Left ventricle myocardium superior (tissue), 1 donor: ENCODE measurements at places on chromosomes 3 and 15. TPM values are rescaled to one million over a fixed set of nuclear protein-coding genes. Genes with fewer than 3 reads are reported as not detected.

DNA sequence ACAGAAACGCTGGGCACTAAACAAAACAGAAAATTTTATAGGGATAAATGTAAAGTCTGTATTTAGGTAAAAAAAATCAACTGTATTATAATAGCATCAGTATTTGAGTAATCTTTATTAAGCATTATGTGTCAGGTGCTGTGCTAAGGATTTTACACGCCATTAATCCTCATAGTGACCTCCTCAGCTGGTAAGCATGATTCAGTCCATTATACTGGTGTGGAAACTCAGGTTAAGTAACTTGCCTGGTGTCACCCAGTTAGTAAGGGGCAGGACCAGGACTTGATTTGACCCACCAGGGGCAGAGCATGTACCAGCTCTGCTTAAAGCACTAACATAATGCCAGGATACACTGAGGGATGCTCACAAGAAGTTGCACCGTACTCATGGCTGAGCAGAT, 4.8 kb downstream of the MYO5C start:
- no peak for DNase-seq

JMJD7 gene
- total RNA-seq: 16.7 TPM

CDCP1 gene
- 0.30 TPM for total RNA-seq

- DNase-seq: no peak
These were observed 212.8 kb downstream of the ADAMTSL3 start for GRCh38 chr15:83866692-83867091.

DNA sequence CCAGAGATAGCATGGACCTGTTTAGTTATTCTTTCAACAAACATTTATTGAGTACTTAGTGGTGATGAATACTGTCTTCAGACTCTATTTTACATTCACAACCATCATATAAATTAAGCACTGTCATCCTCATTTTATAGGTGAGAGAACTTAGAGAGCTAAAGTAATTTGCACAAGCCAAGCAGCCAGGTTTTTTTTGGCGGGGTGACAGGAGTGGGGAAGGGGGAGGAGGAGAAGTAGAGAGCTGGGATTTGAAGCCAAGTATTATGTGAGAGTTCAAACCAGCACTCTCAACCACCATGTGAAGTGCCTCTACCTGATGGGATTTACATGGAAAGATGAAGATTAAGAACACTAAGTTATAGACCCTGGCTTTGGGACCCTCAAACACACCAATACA, 547.4 kb upstream of the IL12A start:
- no peak for DNase-seq

- peak; percentile 39 for DNase-seq
These were observed 28.0 kb upstream of the VGLL4 start for GRCh38 chr3:11671648-11672100.

GRCh38 chr3:69338911-69339310, 47.0 kb downstream of the FRMD4B start:
- no peak for DNase-seq

DNA sequence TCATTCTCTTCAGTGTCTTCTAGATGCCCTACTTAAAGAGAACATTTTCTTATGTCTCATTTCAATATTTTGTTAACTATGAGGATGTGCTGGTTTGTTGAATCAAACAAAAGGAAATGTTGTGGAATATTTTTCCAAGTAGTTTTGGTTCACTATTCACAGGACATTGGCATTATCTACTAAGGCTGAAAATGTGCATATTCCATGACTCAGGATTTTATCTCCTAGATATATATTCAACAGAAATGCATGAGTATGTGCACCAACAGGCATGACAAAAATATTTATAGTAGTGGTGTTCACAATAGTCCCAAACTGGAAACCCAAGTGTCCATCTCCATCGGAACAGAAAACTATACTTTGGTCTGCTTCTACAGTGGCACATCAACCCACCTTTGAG, 16.7 kb upstream of the NR1I2 start:
- DNase-seq: no peak

IGSF11 gene
- total RNA-seq: 1.6 TPM

GRCh38 chr15:81308260-81308659, 15.7 kb downstream of the STARD5 start:
- no peak for DNase-seq

GRCh38 chr3:72240531-72240930, 455.6 kb upstream of the PROK2 start:
- no peak for DNase-seq

DNA sequence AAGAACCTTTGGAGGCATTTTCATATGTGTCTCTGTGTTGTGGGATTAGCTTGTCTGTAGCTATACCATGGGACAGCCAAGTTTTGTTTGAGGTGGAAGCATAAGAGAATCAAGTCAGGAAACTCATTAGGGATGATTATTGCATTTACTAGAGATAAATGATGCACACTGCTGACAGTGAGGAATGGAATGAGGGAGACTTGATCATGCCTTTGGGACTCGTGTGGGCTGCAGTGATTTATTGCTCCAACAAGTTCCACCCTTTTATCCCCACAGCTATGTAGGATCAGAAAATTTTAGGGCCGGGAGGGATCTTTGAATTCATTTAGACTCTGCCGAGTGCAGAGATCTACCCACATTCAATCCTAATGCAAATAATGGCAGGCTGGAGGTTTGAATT, 16.3 kb downstream of the ZNF385D start:
- DNase-seq: no peak

AMIGO3 gene
- total RNA-seq: not detected

DNA sequence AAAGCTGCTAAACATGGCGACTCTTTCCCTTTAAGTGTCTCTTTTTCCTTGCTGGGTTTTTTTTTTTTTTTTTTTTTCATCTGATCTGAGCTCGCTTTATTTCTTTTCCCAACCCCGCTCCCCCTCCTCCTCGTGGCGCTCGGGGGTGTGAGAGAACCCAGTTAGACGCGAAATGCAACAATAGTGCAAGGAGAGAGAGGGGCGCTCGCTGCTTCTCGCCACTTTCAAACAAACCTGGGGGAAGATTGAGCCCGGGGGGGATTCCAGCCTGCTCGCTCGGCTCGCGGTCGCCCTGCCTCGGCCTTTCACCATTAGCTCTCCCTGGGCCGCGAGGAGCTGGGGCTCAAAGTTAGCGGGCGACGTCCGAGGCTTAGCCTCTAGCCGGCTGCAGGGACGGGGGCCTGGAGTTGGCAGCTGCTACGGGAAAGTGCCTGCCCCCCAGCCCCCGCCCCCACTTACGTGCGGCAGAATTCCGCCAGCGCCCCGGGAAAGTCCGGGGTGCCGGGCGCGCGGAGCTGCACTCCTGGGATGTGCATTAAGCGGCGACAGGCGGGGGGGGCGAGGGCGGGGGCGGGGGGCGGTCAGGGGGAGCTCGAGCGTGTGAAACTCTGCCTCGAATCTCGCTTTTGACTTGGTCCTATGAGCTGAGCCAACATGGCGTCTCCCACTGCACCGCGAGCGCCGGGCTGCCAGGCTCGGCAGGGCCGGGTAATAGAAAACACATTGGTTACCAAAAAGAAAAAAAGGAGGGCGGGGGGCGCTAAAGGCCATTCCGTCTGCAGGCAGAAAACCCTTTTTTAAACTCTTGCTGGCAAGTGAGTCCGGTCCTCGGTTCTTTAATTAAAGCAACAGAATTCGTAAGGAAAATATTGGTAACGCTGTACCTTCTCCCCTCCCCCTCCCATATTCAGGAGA, 10.4 kb downstream of the NR2F2 start:
- DNase-seq: peak; percentile 71

CCDC54 gene
- not detected for total RNA-seq

DNA sequence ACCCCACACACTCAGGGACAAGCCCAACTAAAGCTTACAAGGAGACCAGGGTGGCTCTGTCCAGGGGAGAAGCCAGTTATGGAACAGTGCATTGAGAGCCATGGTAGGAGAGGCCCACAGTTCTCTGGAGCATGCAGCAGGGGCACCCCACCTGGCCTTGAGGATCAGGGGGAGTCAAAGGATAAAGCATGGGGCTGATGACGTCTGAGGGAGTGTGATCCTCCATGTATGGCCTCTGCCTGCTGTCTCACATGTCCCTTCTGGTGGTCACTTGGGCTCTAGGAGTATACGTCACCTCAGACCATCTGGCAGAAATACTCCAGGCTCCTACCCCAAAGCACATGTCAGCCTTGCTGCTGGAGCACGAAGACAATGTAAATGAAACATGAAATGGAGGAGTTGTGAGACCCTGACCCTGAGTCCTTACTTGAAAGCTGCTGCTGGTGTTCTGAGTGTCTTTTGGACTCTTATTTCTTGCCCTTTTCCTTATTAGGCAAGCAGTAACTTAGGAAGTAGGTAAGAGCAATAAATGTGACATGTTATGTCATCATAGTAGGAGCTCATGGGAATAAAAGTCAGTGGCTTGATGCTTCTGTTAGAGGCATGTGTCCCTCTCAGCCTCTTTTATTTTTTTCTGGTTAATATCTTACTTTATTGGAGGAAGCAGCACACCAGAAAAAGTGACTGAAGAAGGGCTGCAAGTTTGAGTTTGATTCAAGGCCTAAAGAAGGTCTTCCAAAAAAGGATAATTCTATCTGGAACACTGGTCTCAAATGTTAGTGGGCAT, 15.5 kb downstream of the SRPRB start:
- no peak for DNase-seq

- no peak for DNase-seq
These were observed 7.5 kb downstream of the CSNK1G1 start for GRCh38 chr15:64348455-64348854.
